ENCODE measurements at places on chromosomes 7 and 10.

- DNase-seq = no peak
Observed at GRCh38 chr10:101217044-101217425, 12.2 kb downstream of the LBX1 start.

- no peak for DNase-seq
Observed at GRCh38 chr7:126394406-126394805, 858.3 kb downstream of the GRM8 start.

GRCh38 chr7:46775776-46776175, 806.1 kb downstream of the TNS3 start:
- no peak for DNase-seq

DNA sequence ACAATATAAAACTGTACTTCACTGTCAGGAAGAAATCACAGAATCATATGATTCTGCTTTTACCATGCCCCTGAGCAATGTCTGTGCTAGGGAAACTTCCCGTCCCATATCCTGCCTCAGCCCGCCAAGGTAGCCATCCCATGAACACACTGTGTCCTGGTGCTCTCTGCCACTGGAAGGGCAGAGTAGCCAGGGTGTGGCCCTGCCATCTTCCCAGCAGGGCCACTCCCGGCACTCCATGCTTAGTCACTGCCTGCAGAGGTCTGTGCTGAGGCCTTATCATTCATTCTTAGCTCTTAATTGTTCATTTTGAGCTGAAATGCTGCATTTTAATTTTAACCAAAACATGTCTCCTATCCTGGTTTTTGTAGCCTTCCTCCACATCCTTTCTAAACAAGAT, 31.8 kb downstream of the AP3M1 start:
- no peak for DNase-seq

GRCh38 chr7:17460001-17460400, 161.5 kb downstream of the AHR start:
- no peak for DNase-seq

GRCh38 chr10:122132331-122132755, 138.8 kb upstream of the BTBD16 start:
- no peak for DNase-seq

GRCh38 chr10:130190055-130190736, 54.0 kb downstream of the GLRX3 start:
- peak; percentile 87 for DNase-seq

DNA sequence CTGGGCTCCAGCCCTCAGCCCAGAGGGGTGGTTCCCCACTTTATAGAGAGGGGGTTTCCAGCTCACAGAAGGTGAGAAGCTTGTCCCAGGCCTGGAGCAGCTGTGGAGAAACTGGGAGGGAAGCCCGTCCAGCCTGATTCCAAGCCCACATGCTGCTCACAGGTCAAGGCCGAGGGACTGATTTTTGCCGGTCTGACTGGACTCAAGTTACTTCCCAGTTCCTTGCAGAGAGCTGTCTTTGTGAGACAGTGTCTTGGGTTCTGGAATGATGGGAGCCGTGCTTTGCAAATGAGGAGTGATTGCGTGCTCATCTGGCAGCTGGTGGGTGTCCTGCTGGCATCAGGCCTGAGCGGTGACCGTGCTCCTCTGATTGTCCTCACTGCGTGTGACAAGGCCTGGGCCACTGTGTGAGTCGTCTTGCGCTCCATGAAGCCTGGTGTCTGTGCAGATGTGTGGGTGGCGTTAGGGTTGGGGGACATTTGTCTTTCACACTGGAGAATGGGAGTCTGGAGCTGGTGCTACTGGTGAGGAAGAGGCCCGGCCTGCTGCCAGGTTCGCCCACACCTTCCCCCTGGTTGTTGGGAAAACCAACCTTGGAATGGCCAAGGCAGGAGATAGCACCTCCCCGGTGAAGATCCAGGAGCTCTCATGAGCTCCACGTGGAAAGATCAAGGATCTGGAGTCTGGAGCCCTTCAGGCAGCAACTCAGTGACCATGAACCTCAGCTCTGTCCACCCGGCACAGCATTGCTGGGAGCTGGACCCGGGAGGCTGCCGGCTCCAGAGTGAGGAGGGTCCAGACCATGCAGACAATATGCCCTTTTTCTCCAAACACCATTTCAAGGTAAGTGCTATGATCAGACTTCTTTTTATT, 129.6 kb downstream of the SMURF1 start:
- DNase-seq = no peak

GRCh38 chr7:33876596-33877274, 28.6 kb upstream of the BMPER start:
- no peak for DNase-seq

GRCh38 chr7:22759721-22760120, 32.7 kb downstream of the IL6 start:
- no peak for DNase-seq

- DNase-seq = no peak
Observed at GRCh38 chr10:6997509-6997908, 413.3 kb downstream of the SFMBT2 start.

DNA sequence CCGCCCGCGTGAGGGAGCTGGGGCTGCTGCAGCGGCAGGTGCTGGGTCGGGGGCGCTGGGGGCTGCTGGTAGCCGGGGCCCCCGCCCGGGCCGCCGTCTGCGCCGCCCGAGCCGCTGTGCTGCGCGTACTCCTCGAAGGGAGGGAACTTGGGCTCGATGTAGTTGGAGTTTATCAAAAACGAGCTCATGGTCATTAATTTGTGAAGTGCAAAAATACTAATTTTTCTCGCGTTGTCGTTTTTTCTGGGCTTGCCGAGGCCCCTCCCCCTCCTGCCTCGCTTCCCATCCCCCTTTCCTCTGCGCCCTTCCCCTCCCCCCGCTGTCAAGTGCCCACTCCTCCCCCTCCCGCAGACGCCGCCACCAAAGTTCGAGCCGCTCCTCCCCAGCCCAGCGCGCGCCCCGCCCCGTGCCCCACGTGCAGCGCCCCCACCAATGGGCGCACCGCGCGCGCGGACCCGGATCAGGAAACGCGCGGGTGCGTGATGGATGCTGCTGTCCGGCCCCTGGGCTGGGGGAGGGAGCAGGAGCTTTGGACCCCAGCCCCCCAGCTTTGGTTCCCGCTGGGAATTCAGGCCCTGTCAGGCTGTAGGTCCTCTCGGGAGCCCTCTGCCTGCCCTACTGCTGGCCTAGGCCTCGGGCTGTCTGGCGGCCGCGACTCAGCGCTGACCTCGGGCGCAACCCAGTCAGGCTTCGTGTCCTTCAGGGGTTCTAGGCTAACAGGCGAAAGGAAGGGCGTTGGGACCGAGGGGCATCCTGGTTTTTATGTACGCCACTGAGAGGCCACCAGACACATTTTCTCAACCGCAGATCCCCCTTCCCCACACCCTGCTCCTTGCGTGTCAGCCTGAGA, at the start of gene HOXA4:
TSS of gene HOXA4 (minus strand) at position 218 of the 850 bp plus-strand sequence. CDS start at position 194, 24 bp downstream.
- DNase-seq = peak; percentile 78

- DNase-seq = no peak
Observed at GRCh38 chr10:7634142-7634894, 32.4 kb downstream of the ITIH5 start.

All from CD4-positive, alpha-beta T cell treated with Interleukin-21 for 1 hour (primary cell).